T-helper 9 cell (primary cell): ENCODE measurements at places on chromosomes 16 and 17.

DNA sequence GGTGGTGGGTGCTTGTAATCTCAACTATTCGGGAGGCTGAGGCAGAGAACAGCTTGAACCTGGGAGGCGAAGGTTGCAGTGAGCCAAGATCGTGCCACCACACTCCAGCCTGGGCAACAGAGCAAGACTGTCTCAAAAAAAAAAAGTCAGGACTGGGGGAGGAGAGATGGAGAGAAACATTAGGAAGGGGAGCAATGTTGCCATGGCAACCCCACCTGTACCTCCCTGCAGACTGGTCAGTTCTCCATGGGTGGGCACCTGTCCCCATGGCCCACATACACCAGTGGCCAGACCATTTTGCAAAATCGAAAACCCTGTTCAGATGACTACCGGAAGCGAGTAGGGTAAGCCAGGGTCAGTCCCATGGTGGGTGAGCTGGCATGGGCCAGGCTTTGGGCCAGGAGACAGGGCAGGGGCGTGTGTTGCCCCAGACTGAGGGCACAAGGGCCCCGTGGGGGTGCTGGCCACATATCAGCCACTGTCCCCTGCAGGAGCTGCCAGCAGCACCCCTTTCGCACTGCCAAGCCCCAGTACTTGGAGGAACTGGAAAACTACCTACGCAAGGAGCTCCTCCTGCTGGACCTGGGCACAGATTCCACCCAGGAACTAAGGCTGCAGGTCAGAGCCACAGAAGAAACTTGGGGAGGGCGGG is 14.0 kb downstream of the TSNAXIP1 start:
- no peak for DNase-seq

- no peak for DNase-seq
Measured at GRCh38 chr17:13410874-13411273, 190.9 kb downstream of the HS3ST3A1 start.

DNA sequence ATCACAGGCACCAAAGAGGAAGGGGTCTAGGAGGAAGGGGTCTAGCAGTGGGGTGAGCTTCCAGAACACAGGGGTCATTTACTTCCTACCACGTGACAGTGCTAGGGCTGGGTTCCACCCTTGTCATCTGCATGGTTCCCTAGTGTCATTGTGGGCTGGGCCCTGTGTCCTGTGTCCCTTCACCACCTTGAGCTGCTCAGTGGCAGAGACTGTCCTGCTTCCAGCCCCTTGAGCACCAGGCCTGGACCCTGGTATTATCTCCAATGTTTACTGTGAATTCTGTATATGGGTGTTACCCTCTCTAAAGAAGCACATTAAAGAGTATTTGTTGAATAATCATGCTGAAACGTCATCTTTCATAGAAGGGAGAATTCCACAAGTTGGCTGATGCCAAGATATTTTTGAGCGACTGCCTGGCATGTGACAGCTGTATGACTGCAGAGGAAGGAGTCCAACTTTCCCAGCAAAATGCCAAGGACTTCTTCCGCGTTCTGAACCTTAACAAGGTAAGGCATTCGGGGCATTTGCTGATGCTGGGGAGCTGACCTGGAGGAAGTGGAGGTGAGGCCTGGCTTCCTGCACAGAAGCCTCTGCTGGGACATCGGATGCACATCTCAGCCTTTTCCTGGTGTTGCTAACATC is 5.5 kb downstream of the NARF start:
- no peak for DNase-seq

DNA sequence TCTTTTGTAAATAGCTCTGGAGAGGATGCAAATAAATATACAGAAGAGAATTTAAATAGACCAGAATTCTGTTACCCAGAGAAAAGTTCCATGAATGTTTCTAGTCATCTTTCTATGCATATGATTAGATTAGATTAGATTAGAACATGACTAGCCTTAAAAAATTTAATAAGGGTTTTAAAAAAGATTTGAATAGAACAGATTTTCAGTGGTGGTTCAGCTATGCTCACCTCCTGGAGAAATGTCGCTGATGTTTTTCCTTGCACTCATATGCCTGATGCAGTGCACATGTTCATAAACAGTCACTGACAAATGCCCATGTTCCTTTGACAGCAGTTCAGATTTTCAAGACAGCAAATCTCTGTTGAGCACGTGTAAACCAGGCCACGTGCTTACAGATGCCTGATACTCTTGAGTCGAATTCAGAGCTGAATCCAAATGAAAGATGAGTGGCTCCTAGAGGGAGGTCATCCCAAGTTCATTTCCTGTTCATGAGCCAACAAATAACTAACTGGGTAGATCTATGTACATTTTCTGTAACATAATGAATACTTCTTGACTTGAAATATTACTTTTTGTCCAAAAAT is 19.9 kb upstream of the RAB11FIP4 start:
- DNase-seq = no peak

- no peak for DNase-seq
Measured at GRCh38 chr17:82257473-82257872, 16.0 kb downstream of the CSNK1D start.

- DNase-seq = no peak
Measured at GRCh38 chr16:48284772-48285409, 37.6 kb upstream of the ABCC11 start.

- DNase-seq = no peak
Measured at GRCh38 chr17:62794666-62794971, 13.5 kb downstream of the MARCHF10 start.

GRCh38 chr17:58007781-58008706 is 998 bp upstream of the SRSF1 start:
- no peak for DNase-seq

GRCh38 chr17:77222356-77222755 is 81.6 kb downstream of the SEC14L1 start:
- DNase-seq = no peak

GRCh38 chr16:89152831-89153700 is 18.5 kb upstream of the CDH15 start:
- no peak for DNase-seq

DNA sequence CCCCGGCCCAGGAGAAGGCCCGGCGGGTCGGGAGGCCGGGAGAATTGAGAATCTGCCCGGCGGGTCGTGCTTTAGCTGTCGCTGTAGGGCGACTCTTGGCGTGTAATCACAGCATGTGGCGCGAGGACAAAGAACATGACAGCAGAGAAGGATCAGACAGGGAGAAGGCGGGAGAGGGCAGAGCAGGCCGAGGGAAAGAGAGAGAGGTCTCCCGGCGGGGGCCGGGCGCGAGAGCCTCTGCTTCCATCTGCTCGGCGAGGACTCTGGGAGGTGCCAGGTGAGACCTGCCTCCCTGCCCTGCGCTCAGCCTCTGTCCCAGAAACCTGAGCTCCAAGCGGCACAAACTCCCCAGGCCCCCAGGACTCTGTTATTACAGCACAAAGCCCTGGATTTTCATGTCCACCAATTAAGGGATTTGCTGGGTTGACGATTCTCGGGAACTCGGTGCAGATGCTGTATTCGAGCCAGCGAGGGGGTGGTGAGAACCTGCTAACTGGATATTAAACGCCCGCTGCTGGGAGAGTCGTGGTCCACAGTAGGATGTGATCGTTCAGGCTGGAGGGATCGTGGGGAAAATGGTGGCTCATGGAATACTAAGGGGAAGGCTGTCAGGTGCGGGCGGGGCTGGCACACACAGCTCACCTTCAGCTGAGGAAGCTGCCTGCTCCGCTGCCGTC is 172.0 kb upstream of the CIBAR2 start:
- DNase-seq = no peak

GRCh38 chr16:73202161-73202729 is 154.3 kb upstream of the ZFHX3 start:
- no peak for DNase-seq

DNA sequence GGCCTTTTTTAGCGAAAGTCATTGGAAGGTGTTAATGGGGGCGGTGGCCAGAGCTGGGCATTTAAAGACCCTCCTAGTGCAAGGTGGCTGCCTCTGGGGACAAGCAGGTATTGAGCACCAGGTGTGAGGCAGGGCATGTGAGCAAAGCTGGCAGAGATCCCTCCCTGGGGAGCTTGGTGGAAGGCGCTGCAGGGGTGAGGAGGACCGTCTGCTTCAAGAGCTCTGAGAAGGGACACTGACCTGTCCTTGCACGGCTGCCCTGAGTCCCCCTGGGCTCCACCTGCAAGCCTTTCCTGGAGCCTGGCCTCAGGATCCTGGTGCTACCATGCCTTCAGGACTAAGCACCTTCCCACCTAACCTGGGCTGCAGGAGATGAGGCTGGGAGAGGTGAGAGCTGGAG is 127.0 kb upstream of the CIBAR2 start:
- DNase-seq = no peak

- DNase-seq = peak; percentile 51
Measured at GRCh38 chr17:78925234-78925633, at the start of gene TIMP2. Gene TIMP2, minus strand, starts transcription at chr17:78925387. Its CDS starts 299 bp downstream, at chr17:78925088.

DNA sequence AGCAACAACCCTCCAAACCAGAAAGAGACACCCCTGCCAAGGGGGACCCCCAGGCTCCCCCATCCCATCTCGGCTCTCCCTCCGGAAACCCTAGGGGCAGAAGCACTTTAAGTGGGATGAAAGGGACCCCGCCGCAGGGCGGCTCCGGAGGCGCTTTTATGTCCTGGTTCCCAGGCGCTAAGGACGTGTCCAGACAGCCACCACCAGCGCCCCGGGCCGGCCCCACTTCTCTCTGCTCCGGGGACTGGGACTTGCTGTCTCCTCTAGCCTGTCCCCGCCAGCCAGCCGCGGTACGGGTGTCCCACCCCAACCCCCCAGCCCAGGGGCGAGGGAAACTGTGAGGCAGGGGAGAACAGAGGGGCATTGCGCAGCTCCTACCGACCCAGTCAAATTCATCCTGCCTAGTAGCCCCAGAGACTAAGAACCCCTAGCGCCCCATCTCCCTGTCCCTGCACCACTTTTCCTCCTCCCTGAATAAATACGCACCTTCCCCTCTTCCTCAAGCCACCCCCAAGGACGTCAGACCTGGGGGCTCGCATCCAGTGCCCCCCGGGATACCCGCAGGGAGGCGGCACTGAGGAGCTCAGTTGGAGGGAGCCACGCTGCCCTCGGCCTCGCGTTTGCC is 4.1 kb downstream of the SP6 start:
- no peak for DNase-seq

- DNase-seq = no peak
Measured at GRCh38 chr16:70683146-70683944, 2.5 kb downstream of the MTSS2 start.
